Hematopoietic multipotent progenitor cell treated with erythropoietin and hydrocortisone succinate and interleukin-3 and kit ligand, for 8 days (in vitro differentiated cells): ENCODE measurements at places on chromosomes 7 and 10.
A peak's percentile ranks its signal among the peaks of the same experiment; 100 is the strongest.

GRCh38 chr10:84837041-84837812, 508.8 kb downstream of the CCSER2 start:
- no peak for DNase-seq

- DNase-seq: no peak
Measured at GRCh38 chr10:28250358-28250757, 52.5 kb downstream of the MPP7 start.

- DNase-seq: no peak
Measured at GRCh38 chr10:131081376-131081775, 230.1 kb downstream of the TCERG1L start.

GRCh38 chr10:8435186-8436055, 380.9 kb downstream of the GATA3 start:
- DNase-seq: no peak

GRCh38 chr7:31251441-31251840, 89.1 kb downstream of the NEUROD6 start:
- no peak for DNase-seq

GRCh38 chr10:58810751-58811150, 298.1 kb downstream of the BICC1 start:
- no peak for DNase-seq

GRCh38 chr10:77317221-77317620, 320.4 kb downstream of the KCNMA1 start:
- DNase-seq: no peak

DNA sequence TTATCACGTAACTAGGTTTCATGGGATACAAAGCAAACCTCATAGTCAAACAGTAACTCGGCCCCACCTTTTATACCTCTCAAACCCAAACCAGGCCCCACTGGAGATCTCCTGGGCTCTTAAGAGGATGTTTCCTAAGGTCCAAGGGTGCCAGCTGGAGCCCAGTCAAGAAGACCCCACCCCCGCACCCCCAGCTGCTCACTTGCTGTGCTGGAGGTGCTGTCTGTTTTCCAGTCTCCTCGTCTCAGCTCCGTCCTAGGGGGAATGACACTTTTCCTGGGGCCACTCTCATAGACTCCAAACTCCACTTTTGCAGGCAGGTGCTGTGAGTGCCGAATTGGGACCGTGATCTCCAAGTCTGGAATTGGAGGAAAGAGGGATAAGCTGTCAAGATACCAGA, 22.7 kb upstream of the TM9SF3 start:
- DNase-seq: no peak

GRCh38 chr10:127021801-127022200, 116.6 kb downstream of the DOCK1 start:
- no peak for DNase-seq

DNA sequence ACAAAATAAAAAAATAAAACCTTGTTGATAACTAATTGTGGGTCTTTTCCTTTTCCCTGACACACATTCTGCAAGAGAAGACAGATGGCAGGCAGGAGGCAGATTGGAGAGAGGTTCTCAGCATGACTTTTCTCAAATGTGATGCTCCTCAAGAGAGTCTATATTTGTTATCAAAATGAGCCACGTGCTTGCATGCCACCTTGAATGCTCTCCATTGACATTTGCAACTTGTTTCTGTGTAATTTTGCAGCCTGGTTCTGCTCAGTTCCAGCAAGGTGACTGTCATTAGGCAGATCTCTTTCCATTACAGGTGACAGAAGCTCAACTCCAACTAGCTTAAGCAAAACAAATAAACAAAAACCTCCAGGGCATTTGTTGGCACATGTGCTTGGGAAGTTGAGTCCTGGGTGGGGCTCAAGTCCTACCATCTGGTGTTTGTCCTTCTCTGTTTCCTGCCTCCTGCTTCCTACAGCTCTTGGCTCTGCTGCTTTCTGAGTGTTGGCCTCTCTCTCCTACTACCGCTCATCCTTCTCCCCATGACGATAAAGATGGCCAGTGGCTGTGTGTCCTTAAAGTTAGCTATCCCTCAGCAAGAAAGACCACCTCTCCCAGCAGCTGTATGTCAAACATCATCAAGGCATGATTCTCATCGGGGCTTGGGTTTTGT, 56.7 kb downstream of the GRK5 start:
- DNase-seq: no peak

DNA sequence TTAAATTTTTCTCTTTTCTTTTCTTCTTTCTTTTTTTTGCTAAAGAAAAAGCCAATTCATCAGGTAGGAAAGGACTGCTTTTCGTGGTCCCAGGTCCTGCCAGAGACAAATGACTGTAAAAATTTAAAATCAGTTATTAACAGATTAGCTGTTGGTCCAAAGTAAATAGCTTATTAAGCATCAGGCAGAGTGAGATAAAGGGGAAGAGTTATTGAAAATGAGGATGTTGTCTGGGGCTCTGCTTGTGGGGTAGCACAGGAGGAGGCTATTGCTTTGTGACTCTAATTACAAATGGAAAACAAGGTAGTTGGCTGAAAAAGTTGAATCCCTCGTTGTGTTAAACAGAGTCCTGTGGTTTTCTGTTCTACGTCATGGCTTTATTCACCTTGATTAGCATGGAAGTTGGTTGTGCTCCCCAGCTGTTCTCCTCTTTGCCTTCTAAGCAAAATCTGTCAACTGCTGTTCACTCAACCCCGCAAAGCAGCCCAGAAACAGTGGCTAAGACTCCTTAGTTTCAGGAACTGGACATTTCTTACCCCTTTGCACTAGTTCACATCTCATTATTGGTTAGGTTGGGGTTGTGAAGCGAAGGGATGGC, 128.9 kb downstream of the SNX10 start:
- DNase-seq: no peak

- no peak for DNase-seq
Measured at GRCh38 chr10:23512355-23513058, 73.6 kb downstream of the OTUD1 start.

GRCh38 chr10:88553116-88553752, 29.9 kb downstream of the RNLS start:
- peak; percentile 60 for DNase-seq

GRCh38 chr7:74599244-74599643, 58.3 kb upstream of the GTF2I start:
- no peak for DNase-seq

DNA sequence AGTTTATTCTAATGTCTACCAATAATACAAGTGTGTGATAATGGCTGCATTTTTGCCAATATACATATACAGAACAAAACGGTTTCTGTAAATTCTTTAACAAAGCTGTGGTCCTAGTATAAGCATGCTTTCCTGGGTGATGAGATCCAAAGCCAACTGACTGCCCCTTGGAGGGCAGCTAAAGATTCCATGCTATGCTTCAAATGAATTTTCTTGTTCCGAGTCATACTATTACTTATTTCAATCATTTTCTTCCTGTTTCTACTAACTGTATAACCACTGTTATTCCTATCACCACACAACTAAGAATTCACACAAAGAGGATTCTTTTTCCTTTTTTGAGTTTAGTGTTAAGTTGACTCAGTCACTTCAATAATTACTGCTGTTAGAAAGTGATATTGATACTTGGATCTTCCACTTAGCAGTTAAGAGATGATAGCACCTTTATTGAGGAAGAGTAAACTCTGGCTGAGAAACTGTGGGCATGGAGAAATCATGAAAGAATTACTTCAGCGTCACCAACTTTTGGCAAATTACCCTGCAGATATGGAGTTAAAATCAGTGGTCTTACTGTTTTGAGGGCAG, 197.5 kb downstream of the ARL4A start:
- no peak for DNase-seq

- DNase-seq: no peak
Measured at GRCh38 chr7:86366946-86367345, 276.8 kb upstream of the GRM3 start.

- DNase-seq: no peak
Measured at GRCh38 chr10:6987536-6987945, 407.5 kb upstream of the PRKCQ start.

DNA sequence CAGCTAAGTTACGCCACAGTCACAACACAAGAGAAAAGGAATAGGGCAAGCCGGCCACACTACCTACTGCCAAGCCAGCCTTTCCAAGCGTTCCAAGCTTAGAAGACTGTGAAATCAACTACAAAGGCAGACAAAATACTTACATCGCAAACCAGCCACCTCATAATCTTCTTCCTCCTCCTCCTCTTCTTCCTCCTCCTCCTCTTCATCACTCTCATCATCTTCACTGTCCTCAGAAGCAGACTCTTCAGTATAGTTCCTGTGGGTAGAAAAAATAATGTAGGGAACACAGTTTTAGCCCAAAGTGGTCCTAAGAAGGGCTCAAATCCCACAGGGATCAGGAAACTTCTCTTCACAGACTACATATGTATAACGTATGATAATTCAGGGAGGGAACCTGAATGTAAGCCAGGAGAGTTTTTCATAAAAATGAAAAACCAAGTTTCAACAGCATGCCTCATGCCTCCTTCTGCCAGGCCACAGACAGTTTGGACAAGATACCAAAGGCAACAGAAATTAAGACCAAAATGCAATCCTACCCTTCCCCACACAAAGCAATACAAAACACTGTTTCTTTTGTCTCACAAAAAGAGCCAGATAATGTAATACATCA, 13.6 kb downstream of the FZD9 start:
- no peak for DNase-seq

GRCh38 chr10:132685101-132685891, 100.7 kb downstream of the NKX6-2 start:
- DNase-seq: peak; percentile 52

DNA sequence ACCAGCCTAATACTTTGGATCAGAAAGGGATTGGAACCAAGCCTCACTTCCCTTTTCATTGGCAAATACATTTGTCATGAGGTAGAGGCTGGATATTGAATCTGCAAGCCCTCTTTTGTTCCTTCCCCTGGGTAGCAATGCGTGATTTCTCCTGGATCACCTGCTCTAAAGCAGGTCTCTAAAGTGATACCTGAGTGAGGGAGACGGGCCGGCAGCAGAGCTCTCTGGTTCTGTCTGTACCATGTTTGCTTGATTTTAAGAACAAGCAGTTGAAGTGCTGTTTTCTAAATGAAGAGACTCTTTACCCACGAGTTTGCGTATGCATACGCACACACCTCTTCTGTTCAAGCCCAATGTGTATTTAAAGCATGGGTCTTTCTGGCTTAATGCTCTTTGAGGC, 41.1 kb downstream of the GARS1 start:
- no peak for DNase-seq

DNA sequence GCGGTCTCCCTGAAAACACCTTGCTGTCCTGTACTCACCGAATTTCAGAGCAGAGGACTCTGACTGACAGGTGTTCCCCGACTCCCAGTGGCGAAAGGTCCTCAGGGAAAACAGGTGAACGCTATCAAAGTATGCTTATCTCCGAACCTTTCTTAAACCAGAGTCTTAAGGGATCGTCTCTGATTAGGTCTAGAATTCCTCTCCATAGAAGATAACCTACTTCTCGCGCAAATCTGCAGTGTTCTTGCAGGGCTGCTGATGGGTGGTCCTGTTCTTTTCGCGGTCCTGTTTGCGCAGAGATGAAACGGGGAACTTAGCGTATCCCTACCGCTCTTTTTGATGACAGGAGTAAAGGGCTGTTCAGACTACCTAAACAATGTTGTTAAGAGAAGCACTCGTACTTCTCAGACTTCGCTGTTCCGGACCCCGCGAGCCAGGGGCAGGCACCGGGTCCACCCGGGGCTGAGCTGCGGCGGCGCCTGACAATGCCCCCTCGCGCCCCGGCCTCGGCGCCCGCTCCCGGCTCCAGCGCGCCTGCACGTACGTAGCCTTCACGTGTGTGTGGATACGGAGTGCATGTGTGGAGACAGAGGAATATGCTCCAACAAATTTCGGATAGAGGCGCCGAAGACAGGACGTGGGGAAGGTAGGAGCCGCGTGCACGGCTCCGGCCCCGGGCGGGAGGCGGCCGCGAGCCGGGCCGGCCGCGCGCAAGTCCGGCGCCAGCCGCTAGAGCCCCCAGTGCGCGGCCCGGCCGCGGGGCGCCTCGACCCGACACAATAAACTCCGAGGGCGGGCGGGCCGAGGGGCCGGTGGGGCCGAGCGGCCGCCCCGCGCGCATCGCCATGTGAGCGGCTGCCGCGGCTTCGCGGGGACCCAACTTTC, 766 bp upstream of the ZMYND11 start:
- peak; percentile 28 for DNase-seq

- no peak for DNase-seq
Measured at GRCh38 chr7:143375298-143376034, 5.7 kb upstream of the ZYX start.

GRCh38 chr7:26370011-26370410, 78.3 kb downstream of the SNX10 start:
- DNase-seq: peak; percentile 21

- peak; percentile 69 for DNase-seq
Measured at GRCh38 chr7:151046603-151047573, 1.4 kb upstream of the ASIC3 start.

GRCh38 chr7:90261441-90261840, 16.5 kb downstream of the CFAP69 start:
- no peak for DNase-seq

DNA sequence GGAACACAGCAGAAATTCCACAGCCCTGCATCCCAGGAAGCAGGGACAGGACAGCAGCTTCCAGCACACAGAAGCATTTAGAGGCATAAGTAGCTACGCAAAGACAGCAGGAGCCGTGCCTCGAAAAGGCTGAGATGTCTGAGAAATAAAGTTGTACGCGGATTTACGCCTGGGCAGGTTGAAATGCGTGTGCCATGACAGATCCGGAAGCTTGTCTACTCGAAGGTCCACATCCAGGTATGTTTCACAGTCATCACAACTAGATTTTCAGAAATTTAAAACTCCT, 26.1 kb downstream of the DIP2C start:
- no peak for DNase-seq

DNA sequence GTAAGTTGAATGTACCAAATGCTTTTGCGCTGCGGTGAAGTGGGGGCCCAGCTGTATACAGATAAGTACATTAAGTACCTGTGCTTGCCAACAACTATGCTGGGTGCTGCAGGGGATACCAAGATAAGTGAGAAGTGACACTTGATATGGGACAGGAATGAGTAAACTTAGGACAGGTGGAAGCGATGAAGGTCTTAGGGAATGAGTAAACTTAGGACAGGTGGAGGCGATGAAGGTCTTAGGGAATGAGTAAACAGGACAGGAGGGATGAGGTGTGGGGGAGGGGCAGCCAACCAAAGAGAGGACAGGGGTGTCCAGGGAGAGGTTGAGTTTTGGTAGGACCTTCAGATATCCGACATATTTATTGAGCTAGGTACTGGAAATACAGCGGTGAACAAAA, 1.4 kb downstream of the MDH2 start:
- no peak for DNase-seq

- DNase-seq: peak; percentile 13
Measured at GRCh38 chr7:152025937-152026890, 740 bp downstream of the GALNT11 start.

- no peak for DNase-seq
Measured at GRCh38 chr7:119392-120163, 72.8 kb upstream of the FAM20C start.

- peak; percentile 7 for DNase-seq
Measured at GRCh38 chr7:138980563-138981291, 462 bp downstream of the KIAA1549 start.
